ENCODE measurements at places on chromosomes 5 and 9.

DNA sequence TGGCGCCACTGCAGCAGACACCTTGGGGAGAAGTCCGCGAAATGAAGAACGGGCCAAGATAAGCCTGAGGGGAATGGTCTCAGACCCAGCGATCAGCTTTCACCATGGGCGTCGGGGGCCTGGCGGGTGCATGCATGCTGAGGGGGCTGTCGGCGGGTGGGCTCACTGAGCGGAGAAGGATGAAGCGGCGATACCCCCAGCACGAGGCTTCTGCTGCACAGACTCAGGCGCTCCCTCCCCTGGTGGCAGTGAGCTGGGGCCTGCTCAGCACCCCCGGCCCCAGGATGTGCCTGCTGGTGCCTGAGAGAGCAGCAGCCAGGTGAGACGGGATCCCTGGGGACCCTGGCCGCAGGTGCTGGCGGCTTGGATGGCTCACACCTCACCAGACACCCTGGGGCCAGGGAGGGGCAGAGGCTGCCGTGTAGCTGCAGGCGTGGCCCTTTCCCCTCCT lies 31.2 kb downstream of the CEP72 start:
- DNase-seq, result no peak

GRCh38 chr9:129198319-129199043 lies 20.4 kb upstream of the IER5L start:
- DNase-seq, result no peak

DNA sequence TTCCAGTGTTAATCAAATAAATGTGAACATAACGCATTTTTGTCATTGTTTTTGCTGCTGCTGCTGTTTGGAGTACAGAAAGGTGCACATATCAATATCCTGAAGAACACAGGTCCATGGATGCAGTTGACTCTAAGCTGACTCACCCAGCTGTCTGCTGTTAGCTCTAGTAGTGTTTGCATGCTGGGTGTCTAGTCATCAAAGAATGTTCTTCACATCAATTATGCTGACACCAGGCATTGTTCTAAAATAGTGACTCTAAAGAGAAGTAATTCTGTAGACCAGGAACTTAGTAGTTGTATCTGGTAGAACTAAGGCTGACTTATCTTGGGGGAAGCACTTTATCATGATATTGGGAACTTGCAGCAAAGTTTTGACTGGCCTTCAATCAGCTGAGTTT lies 55.7 kb upstream of the DPYSL3 start:
- no peak for DNase-seq

GRCh38 chr5:98397081-98397480 lies 376.4 kb upstream of the RGMB start:
- no peak for DNase-seq

GRCh38 chr5:6494939-6495338 lies 46.3 kb downstream of the UBE2QL1 start:
- DNase-seq, result no peak

GRCh38 chr9:134669399-134669955 lies 27.9 kb downstream of the COL5A1 start:
- no peak for DNase-seq

GRCh38 chr9:304106-304505 lies 89.4 kb downstream of the DOCK8 start:
- no peak for DNase-seq

DNA sequence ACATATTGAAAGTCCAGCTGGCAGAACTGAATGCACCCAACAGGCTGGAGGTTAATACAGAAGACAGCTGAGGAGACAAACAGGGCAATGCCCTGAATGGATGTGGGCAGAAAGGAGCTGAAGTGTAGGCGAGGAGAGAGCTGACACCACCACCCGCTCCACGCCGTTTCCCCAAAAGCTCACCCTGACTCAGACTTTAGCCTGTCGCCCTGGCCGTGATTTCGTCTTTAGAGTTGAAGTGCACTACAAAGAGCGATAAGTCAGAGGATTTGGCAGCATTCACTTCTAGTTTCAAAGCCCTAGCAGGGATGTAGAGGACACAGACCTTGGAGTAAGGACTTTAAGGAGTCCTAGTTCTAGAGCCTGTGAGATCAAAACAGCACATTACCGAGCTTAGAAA lies 2.2 kb upstream of the ERAP1 start:
- DNase-seq, result peak; percentile 26

- DNase-seq, result no peak
Measured at GRCh38 chr9:129418451-129418850, 202.4 kb downstream of the C9orf50 start.

Measured in CD8-positive, alpha-beta T cell (primary cell).